Activated CD4-positive, alpha-beta T cell treated with anti-CD3 and anti-CD28 coated beads, Interleukin-2, amount 10 ng/mL, durations not matched to agents 24 days and 14 days (primary cell): ENCODE measurements at places on chromosomes 16 and 17. TPM values are rescaled to one million over a fixed set of nuclear protein-coding genes. Genes with fewer than 3 reads are reported as not detected.

DNA sequence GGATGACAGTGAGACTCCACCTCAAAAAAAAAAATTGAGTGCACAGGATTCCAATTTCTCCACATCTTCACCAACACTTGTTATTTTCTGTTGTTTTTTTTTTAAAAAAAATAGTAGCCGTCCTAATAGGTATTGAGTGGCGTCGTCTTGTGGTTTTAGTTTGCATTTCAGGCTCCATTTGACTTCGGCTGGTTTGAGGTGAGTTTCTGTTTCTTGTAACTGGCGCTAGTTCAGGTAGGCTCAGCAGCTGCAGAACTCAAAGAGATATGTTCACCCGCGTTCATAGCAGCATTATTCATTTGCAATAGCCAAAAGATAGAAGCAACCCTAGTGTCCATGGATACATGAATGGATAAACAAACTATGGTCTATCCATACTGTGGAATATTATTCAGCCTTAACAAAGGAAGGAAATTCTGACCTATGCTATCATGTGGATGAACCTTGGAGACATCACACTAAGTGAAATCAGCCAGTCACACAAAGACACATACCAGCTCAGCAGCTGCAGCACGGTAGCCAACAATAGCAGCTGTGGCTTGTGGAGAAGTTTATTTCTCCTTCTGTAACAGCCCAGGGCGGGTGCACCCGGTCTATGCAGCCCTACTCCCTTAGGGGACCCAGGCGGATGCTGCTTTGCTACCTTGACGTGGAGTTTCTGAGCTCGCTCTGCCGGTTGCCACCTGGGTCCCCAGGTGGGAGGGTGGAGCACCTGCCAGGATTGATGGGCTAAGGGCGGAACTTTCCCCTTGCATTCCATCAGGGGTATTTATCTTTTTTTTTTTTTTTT, 44.9 kb downstream of the TMEM235 start:
- H3K4me1 ChIP-seq: peaks cover 37% of the 10 kb centered on the region
- DNase-seq: peak; percentile 67
- H3K4me3 ChIP-seq: no peak overlapping the region
- H3K27ac ChIP-seq: peak overlapping the region; percentile 16
- H3K36me3 ChIP-seq: peaks cover 2% of the 10 kb centered on the region

DNA sequence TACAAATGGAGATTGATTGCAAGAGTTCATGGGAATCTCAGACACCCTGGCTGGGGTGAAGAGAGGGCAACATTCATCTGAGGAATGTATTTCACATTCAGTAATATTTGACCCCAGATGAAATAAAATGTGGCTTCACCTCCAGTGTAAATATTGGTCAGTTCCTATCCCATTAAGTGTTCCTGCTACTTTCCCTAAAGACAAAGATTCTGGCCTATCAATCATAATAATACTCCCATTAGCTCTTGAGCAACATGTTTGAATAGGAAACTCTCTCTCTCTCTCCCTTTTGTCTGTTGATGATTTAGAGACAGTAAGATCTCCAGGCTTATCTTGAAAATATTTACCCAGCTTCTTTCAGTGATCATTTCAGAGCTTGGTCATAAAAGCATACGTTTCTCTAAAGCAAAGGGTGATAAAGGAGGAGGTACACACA, 70.1 kb downstream of the KCNJ2 start:
- H3K4me1 ChIP-seq: no peaks in the 10 kb centered on the region
- no peak overlapping the region for H3K4me3 ChIP-seq
- H3K27me3 ChIP-seq: no peaks in the 10 kb centered on the region

GRCh38 chr16:2194852-2195321, 1.5 kb downstream of the CASKIN1 start:
- H3K27ac ChIP-seq: no peak overlapping the region
- H3K36me3 ChIP-seq: no peaks in the 10 kb centered on the region
- H3K4me1 ChIP-seq: peaks cover 2% of the 10 kb centered on the region
- peak; percentile 83 for DNase-seq
- peaks cover 34% of the 10 kb centered on the region for H3K27me3 ChIP-seq
- H3K4me3 ChIP-seq: peak overlapping the region; percentile 42

Gene KRT40
- not detected in 2 replicates for total RNA-seq

DNA sequence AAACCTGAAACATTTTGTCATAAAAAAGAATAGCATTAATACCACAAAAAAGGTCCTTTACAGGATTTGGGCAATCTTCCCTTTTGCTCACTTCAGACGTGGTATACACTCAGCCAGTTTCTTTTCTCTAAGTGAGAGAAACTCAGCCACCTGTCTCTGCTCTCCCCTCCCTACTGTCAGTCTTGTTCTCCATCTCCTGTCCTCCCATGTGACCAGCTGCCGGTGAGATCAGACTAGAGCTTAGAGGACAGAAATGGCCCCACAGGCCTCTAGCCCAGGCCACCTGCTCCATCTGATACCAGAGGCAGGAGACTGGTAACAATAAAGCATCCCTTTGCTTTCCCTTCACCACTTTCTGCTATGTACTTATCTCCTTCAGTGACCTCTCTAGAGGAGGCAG, 34.9 kb downstream of the CMC2 start:
- H3K27me3 ChIP-seq: no peaks in the 10 kb centered on the region
- H3K4me1 ChIP-seq: peaks cover 9% of the 10 kb centered on the region
- no peak for DNase-seq
- no peak overlapping the region for H3K4me3 ChIP-seq

Gene CA5A
- not detected in 2 replicates for total RNA-seq

Gene KRT27
- total RNA-seq: not detected in 2 replicates

DNA sequence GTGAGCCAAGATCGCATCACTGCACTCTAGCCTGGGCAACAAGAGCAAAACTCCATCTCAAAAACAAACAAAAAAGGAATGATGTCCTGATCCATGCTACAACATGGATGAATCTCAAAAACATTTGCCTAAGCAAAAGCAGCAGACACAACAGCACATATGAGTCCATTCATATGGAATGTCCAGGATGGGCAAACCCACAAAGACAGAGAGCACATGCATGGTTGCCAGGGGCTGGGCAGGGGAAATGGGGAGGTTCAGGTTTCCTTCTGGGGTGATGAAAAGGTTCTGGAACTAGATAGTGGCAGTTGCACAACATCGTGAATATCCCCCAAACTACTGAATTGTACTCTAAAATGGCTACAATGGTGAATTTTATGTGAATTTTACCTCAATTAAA, 35.3 kb upstream of the RAI1 start:
- H3K27ac ChIP-seq: no peak overlapping the region
- no peak for DNase-seq
- H3K36me3 ChIP-seq: no peaks in the 10 kb centered on the region
- peaks cover 1% of the 10 kb centered on the region for H3K4me1 ChIP-seq
- no peak overlapping the region for H3K4me3 ChIP-seq

GRCh38 chr16:67847064-67847861, at the start of gene CENPT:
Gene CENPT (minus strand): TSS chr16:67847693. CDS start chr16:67833859, 13,834 bp downstream.
- peaks cover 17% of the 10 kb centered on the region for H3K36me3 ChIP-seq
- no peaks in the 10 kb centered on the region for H3K27me3 ChIP-seq
- DNase-seq: no peak
- H3K4me1 ChIP-seq: peaks cover 29% of the 10 kb centered on the region
- H3K27ac ChIP-seq: peak within 1 kb of the TSS; percentile 88

DNA sequence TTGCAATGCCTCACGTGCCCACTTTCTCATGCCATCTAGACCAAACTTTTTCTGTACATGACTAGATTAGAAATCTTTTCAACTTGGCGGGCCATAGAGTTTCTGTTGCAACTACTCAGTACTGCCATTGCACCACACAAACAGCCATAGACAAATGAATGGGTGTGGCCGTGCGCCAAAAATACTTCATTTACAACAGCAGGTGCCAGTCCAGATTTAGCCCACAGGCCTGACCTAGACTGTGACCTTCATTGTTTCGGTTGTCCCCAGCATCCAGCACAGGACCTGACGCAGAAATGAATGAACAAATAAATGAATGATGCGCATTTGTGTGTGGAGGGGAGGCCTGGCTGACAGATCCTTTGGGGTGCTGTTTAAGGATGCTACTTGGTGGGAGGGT, 14.3 kb upstream of the PDK2 start:
- H3K27me3 ChIP-seq: no peaks in the 10 kb centered on the region
- no peaks in the 10 kb centered on the region for H3K4me1 ChIP-seq
- H3K4me3 ChIP-seq: no peak overlapping the region
- H3K36me3 ChIP-seq: no peaks in the 10 kb centered on the region
- H3K27ac ChIP-seq: no peak overlapping the region

Gene ASB16
- 0.09 and 0.78 TPM in 2 replicates for total RNA-seq
